ENCODE measurements at places on chromosomes 7 and 10.

- no peak for DNase-seq
Observed at GRCh38 chr7:41762641-41763040, 59.8 kb upstream of the INHBA start.

GRCh38 chr10:113322843-113323242, 230.0 kb upstream of the HABP2 start:
- no peak for DNase-seq

GRCh38 chr7:121428855-121429489, 32.9 kb upstream of the FAM3C start:
- no peak for DNase-seq

DNA sequence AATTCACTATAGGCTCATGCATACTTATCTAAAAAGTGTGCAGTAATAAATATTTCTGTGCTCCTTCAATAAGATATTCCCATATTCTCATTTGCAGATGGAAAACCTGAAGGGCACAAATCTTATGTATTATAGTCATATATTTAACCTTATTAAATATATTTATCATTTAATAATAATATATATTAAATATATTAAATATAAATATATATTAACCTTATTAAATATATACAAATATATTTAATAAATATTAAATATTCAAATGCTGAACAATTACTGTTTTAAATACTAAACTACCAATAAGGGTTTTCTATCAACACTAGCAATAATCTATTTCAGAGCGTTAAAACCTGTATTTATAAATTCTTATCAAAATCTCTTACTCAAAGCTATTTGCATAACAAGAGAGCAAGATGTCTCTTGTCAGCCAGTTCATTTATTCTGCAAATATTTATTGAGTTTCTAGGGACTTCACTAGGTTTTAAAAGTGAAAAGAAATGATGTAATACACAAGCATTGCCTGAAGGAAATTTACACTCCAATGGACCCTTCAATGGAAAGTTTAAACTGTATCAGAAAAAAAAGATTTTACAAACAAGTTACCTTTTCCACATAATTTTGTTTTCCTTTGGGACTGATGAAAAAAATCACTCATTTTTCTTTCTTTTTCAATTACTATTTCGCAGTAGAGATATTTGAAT, 159.2 kb downstream of the AGMO start:
- DNase-seq, result no peak

DNA sequence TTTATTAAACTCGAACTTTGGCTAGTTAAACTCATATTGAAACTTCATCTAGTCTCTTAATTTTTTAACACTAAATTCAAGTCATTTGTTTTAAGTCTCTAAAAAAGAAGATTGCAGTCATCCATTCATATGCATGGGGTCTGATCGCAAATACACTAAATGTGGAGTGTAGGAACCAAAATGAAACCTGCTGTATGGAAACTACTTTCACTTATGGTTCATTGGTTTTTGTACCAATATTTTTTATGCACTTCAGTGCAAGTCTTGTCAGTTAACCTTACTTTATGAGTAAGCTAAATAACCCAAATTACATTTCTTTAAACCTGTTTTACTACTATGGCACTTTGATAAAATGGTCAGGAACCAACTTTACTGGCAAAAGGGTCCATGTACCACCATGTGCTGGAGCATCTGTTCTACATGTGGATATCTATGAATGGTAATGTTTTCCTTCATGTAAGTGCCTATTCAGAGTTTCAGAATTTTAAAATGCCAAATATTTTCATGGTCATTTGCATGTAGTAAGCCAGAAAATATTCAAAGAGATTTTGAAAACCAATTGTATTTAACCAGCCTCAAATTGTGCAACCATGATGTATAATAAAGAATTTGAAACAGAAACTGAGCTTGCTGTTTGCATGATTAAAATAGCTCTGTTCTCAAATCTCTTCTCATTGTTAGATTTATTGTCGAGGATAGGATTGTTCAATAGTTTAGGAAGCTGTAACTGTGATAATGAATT, 7.6 kb upstream of the SUPV3L1 start:
- DNase-seq, result no peak

All from activated naive CD4-positive, alpha-beta T cell (primary cell).